ENCODE measurements at places on chromosomes 2 and 18.

GRCh38 chr18:49656073-49656692, 94.3 kb downstream of the LIPG start:
- DNase-seq: no peak

DNA sequence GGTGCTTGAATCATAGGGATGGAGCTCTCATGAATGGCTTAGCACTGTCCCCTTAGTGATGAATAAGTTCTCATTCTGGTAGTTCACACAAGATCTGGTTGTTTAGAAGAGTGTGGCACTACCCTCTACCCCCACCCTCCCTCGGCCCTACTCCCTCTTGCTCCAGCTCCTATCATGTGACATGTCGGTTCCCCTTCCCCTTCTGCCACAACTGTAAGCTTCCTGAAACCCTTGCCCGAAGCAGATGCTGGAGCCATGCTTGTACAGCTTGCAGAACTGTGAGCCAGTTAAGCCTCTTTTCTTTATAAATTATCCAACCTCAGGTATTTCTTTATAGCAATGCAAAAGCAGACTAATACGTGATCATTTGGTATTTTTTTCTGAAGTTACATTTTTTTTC, 1012.6 kb downstream of the BCL11A start:
- DNase-seq: no peak

DNA sequence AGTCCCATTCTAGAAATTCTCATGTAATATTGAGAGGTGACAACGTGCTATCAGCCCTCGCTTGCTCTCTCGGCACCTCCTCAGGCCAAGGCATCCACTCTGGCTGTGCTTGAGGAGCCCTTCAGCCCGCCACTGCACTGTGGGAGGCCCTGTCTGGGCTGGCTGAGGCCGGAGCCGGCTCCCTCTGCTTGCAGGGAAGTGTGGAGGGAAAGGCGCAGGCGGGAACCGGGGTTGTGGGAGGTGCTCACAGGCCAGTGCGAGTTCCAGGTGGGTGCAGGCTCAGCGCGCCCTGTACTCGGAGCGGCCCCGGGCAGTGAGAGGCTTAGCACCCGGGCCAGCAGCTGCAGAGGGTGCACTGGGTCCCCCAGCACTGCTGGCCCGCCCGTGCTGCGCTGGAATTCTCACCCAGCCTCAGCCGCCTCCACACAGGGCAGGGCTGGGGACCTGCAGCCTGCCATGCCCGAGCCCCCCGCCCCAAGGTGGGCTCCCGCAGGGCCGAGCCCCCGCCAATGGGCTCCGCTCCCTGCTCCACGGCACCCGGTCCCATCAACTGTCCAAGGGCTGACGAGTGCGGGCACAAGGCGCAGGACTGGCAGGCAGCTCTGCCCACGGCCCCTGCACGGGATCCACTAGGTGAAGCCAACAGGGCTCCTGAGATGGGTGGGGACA, 1680.6 kb upstream of the LRRTM1 start:
- no peak for DNase-seq

DNA sequence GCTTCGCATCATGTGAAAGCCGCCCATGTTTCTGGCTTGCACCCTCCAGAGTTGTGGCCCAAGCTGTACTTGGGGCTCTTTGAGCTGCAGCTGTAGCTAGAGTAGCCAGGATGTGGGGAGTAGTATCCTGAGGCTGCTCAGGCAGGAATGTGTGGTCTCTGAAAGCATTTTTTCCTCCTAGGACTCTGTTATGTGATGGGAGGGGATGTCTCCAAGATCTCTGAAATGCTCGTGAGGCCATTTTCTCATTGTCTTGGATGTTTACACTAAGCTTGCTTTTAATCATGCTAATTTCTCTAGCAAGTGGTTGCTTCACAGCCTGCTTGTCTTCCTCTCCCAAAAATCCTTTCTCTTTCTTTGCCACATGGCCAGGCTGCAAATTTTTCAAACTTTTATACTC, 687.6 kb downstream of the DCDC2C start:
- no peak for DNase-seq

GRCh38 chr2:190303647-190304046, 16.0 kb downstream of the HIBCH start:
- no peak for DNase-seq

- no peak for DNase-seq
Measured at GRCh38 chr18:10013621-10014543, 100.1 kb downstream of the VAPA start.

- no peak for DNase-seq
Measured at GRCh38 chr2:219079417-219079816, 18.7 kb upstream of the IHH start.

- peak; percentile 76 for DNase-seq
Measured at GRCh38 chr2:65436169-65436823, 3.9 kb upstream of the SPRED2 start.

DNA sequence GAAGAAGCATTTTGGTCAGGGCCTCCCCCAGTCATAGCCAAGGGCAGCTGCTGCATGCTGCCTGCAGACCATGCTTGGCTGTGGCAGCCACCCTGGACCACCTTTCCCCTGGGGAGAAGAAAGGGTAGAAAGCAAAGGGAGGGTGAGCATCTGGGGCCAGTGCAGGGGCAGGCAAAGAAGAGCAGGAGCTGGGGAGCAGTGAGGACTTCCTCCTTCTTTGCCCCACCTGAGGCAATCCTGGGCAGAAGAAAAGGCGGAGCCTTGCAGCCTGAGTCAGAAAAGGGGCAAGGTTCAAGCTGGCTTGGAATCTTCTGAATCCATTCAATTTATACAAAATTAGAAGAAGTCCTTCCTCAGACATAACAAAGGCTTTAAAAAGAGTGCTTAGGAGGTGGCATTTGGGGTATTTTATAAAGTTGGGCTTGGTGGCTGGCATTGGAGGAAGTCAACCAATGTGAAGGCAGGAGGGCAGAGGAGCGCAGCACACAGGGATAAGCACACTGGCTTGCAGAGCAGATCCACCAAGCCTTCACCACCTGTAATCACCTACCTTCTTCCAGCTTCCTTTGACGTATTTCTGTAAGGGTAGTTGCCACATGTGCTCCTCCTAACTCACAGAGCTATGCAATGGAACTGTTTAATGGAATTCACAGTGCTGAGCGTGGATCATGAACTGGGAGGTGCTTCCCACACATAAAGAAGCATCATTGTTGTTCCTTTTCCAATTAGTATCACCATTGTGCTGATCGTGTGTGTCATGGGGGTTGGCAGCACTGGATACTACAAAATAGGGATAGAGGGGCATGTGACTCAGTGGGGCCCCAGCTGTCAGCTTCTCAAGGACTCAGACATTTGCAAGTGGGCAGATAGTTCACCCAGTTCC, 154.4 kb upstream of the EPAS1 start:
- no peak for DNase-seq

GRCh38 chr2:48445091-48445725, 84.7 kb upstream of the STON1 start:
- DNase-seq: no peak

GRCh38 chr18:66999003-66999402, 395.1 kb upstream of the CDH19 start:
- no peak for DNase-seq

GRCh38 chr2:152504618-152505017, 169.6 kb downstream of the FMNL2 start:
- no peak for DNase-seq

DNA sequence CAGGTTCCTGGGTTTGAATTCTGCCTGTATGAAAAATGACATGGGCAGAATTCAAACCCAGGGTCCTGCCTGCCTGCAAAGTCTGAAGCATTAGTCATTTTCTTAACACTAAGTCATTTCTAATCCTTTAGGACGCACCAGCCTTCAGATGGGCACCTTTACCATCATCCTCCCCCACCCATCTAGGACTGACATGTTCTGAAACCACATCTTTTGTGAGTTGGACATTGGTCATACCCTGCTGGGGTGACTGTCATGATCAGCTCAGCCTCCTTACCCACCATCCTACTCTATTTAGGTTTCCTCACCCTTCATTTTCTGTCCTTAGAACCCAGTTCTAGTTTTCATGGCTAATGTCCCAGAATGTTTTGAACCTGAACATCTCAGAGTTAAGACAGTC, 104.9 kb downstream of the TRIB2 start:
- DNase-seq: no peak

- no peak for DNase-seq
Measured at GRCh38 chr2:174555998-174556397, 41.6 kb downstream of the WIPF1 start.

- DNase-seq: peak; percentile 77
Measured at GRCh38 chr2:61763605-61764034, 90.2 kb downstream of the FAM161A start.

DNA sequence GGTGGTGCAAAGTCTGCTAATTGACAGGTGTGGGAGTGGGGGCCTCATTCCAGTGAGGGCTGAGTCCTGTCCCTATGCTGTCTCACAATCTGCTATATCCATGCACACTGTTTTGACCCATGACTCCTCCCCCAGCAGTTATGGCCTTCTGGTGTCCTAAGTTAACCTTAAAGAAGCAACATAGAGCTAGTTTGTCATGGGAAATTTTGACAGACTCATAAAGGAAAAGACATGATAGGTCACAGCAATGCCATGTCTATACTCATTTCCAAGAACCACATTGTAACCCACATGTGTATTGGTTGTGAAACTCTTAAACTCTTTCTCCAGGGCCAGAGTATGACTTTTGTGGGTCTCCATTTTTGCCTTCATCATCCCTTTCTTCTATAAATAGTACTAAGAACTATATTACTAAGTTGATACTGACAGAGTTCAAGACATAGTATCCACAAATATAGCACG, 78.2 kb upstream of the SLC1A4 start:
- no peak for DNase-seq

DNA sequence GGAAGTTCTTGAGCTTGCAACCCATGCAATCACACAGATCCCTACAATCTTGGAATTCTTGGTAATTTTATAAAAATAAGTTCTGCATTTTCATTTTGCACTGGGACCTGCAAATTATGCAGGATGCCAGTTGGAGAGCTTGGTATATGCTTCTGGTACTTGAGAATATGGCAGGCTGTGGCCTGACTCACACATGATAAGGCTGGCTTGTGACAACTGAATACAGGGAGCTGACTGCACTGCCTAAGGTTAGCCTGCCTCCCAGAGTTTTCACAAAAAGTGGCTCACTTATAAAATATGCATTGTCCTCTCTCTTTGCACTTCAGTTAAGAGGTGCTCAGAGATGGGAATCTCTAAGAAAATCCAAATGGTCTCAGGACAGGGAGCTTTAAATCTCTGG, 265.5 kb upstream of the KCNJ3 start:
- no peak for DNase-seq

- no peak for DNase-seq
Measured at GRCh38 chr2:111946294-111947114, 48.1 kb downstream of the MERTK start.

DNA sequence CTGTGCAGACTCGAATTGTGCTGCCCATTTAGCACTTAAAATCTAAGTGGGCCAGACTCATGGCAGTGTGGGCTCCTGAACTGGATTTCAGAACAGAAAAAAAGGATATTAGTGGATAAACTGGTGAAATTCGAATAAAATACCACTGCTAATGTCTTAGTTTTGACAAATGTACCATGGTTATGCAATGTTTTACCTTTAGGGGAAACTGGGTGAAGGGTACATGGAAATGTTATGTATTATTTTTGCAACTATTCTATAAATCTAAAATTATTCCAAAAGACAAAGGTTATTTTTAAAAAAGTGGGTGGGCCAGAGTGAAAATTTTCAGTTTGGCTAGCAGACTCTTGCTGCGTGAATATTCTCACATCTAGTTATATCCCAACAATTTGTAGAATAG, 260.6 kb upstream of the CCDC68 start:
- no peak for DNase-seq

GRCh38 chr18:36950960-36951359, 122.0 kb downstream of the KIAA1328 start:
- DNase-seq: no peak

DNA sequence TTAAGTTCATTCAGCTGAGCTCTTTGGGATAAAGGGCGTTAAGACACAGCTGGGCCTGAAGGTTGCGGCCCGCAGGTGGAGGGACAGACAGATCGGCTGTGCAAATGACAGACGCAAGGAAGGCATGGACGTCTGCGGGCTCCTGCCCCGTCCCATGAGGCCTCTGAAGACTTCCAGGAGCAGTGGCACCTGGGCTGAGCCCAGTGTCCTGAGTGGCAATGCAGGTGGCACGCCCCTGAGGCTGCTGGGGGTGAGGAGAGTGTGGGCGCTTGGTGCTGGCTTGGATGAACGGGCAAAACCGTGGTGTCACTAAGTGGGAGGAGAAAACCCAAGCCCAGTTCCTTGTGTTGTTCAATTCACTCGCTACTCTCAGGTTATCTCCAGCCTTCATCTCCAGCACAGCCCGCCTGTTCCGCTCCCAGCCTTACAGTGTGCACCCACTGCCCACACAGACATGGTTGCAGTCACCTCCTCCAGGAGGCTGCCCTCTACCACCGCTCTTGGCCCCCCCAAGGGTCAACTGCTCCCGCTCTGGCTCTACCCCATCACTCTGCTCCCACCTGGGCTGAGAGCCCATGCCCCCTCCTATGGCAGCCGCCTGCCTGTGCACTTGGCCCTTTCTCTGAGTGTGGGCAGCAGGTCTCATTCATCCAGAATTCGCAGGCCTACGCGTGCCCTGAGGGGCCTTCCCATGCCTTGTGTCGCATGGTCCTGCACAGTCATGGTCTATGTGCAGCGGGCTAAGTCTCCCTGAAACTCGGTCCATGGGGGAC, 50.3 kb downstream of the PTGR3 start:
- no peak for DNase-seq

- no peak for DNase-seq
Measured at GRCh38 chr2:47616506-47616905, 166.4 kb upstream of the MSH6 start.

DNA sequence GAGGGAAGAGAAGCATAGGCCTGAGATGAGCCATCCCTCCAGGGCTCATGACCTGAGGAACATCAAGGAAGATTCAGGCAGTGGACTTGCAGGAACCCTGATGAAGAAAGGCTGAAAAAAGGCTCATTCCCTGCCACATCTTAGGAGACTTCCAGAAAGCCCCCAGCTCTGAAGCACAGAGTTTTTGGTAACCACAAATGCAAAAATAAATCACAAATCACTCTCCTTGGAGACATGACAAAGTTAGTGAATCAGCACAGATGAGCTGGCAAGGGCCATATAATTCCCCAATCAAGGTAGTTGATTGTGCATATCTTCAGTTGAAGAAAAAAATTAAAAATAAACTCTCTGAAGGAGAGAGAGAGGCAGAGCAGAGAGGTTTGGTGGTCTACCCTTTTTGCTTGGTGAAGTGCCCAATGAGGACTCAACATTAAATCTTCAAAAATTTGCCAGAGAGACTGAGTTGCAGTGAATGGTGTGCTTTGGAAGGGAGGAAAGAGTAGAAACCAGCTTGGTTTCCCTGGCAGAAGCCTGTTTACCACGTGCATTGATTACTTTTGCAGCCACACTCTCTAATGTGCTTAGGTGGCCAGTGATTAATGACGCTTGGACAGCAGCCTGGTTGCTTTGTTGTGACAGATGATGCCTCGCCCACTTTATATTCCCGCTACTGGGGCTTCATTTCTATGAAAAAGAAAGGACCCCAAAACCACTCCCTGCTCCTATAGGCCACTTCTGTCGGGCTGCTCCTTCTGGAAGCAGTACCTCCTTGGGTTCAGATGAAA, 257.4 kb upstream of the SLC14A2 start:
- no peak for DNase-seq

All from liver (tissue), 10 donors.